Esophagus squamous epithelium (tissue), 5 donors: ENCODE measurements at places on chromosomes 6 and 20. TPM values are rescaled to one million over a fixed set of nuclear protein-coding genes. Genes with fewer than 3 reads are reported as not detected.
A peak's percentile ranks its signal among the peaks of the same experiment; 100 is the strongest.

GRCh38 chr20:51600016-51600420 is 57.5 kb upstream of the NFATC2 start:
- H3K4me3 ChIP-seq, result no peak overlapping the region
- H3K27ac ChIP-seq, result no peak overlapping the region
- H3K27me3 ChIP-seq, result no peaks in the 10 kb centered on the region
- peaks cover 8% of the 10 kb centered on the region for H3K4me1 ChIP-seq

DNA sequence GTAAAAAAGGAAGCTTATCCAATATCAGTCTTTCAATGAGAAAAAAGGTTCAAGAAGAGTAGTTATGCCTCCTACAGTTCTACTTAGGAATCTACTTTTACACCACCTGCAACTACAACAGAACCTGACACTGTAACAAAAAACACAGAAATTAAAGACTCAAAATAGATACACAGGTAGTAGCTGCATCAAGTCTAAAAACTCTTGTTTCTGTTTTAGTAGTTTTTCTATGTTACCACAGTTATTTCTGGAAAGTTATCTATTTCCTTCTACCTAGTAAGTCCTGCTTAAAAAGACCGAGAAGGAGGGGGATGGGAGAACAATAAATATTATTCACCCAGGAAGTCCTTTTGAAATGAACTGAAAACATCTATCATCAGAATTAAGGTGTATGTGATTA is 52.5 kb downstream of the ATG5 start:
- H3K27me3 ChIP-seq, result no peaks in the 10 kb centered on the region
- no peak overlapping the region for H3K4me3 ChIP-seq
- no peak overlapping the region for H3K27ac ChIP-seq
- no peaks in the 10 kb centered on the region for H3K4me1 ChIP-seq
- H3K36me3 ChIP-seq, result no peaks in the 10 kb centered on the region

GRCh38 chr6:7148100-7148822 is 40.5 kb downstream of the RREB1 start:
- no peaks in the 10 kb centered on the region for H3K36me3 ChIP-seq
- H3K4me3 ChIP-seq, result no peak overlapping the region
- H3K27ac ChIP-seq, result peak overlapping the region; percentile 61
- no peaks in the 10 kb centered on the region for H3K27me3 ChIP-seq

The CAPN11 gene
- not detected for total RNA-seq

The TMEM74B gene
- 0.95 TPM for total RNA-seq
